Thoracic aorta (tissue), 2 donors: ENCODE measurements at places on chromosomes 2 and 18. TPM values are rescaled to one million over a fixed set of nuclear protein-coding genes. Genes with fewer than 3 reads are reported as not detected.

DNA sequence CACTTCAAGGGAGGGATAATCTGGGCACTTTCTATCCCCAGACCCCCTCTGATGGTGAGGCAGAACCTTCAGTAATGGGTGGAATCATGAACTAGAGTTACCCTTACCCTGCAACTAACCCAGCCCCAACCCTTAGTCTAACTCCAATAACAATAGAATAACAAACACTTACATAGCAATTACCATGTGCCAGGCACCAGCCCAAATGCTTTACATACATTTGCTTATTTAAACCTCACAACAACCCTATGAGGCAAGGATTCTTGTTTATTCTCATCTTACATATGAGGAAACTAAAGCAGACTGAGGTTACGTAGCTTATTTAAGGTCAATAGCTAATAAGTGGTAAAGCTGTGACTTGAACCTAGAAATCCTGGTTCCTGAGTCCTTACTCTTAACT is 132.8 kb downstream of the CYP26B1 start:
- DNase-seq: no peak
- no peak overlapping the region for H3K27ac ChIP-seq
- no peaks in the 10 kb centered on the region for H3K27me3 ChIP-seq
- no peaks in the 10 kb centered on the region for H3K4me1 ChIP-seq

DNA sequence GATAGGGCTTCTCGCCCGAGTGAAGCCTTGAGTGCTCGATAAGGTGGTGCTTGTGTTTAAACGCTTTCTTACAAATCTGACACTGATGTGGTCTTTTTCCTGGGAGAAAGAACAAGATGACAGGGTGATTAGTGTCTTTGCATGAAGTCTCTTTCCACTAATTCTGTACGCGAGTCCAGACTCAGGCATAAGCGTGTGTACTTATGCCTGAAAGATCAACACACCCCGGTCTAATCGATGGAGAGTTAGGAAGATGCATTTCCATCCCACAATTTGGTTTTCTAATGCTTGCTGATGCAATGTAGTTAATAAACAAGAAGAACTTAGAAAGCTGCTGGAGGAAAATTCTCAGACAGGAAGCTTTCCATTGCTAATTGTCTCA is 130.0 kb downstream of the ZEB2 start:
- no peak overlapping the region for H3K4me3 ChIP-seq
- peaks cover 4% of the 10 kb centered on the region for H3K4me1 ChIP-seq
- H3K27me3 ChIP-seq: no peaks in the 10 kb centered on the region
- DNase-seq: no peak
- peaks cover 8% of the 10 kb centered on the region for H3K36me3 ChIP-seq
- H3K27ac ChIP-seq: peak overlapping the region; percentile 48

Gene CRIM1
- 465 TPM for total RNA-seq

DNA sequence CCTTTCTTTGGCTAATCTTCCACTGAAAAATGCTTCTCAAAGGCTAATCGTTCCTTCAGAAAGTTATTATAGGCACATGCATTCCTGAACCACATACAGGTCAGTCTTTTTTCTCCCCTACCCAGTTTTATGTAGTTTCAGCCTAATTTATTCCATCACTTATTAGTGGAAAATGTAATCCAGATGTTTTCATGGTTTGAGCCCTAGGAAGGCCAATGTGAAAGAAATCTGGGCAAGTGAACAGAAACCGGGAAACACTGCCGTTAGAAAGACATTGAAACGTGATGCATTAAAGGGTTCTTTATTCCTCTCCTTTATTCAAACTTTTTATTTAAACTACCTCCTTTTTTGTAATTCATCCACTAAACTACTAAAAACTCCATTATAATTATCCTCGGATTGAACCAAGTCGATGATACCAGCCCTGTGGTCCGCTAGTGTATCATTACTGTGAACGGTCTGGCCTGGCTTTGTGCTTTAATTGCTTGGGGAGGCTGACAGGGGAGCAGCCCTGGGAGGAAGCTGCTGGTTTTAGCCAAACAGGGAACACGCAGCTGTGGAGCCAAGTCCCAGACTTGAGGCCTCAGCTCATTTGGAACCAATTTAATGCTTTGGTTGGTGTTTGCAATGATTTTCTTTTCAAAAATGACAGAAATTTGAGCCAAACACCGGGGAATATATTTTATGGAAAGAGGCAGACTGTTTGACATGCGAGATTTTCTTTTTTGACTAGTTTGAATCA is 149.2 kb downstream of the ARHGAP28 start:
- H3K4me1 ChIP-seq: no peaks in the 10 kb centered on the region
- H3K36me3 ChIP-seq: no peaks in the 10 kb centered on the region
- H3K27ac ChIP-seq: no peak overlapping the region
- no peaks in the 10 kb centered on the region for H3K27me3 ChIP-seq
- no peak for DNase-seq

Gene DDX18
- 67.9 TPM for total RNA-seq

DNA sequence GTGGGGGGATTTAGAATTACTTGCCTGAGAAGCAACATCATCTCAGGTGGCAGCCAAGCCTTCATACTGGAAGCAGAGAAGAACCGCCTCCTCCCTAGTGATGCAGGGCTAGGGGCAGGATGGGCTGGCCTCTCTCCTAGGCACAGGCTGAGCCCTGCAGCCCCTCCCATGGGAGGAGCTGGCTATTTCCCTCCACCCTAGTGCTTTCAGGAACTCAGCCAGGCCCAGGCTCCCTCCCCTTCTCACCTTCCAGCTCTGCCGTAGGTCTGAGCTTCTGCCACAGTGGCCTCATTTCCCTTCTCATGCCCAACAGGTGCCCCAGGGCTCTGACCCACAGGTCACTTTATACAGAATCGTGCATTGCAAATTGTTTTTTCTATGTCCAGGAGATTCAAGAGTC is 31.0 kb downstream of the CENPA start:
- no peak overlapping the region for H3K27ac ChIP-seq
- DNase-seq: no peak
- H3K27me3 ChIP-seq: no peaks in the 10 kb centered on the region
- no peak overlapping the region for H3K4me3 ChIP-seq
- H3K36me3 ChIP-seq: no peaks in the 10 kb centered on the region

GRCh38 chr2:237879991-237880560 is 20.7 kb downstream of the RAMP1 start:
- no peaks in the 10 kb centered on the region for H3K27me3 ChIP-seq
- H3K4me3 ChIP-seq: no peak overlapping the region
- peaks cover 22% of the 10 kb centered on the region for H3K36me3 ChIP-seq
- peak overlapping the region; percentile 46 for H3K27ac ChIP-seq
- no peak for DNase-seq

Gene NAT8
- not detected for total RNA-seq

GRCh38 chr2:8138923-8139667 is 542.8 kb upstream of the ID2 start:
- H3K27me3 ChIP-seq: no peaks in the 10 kb centered on the region
- H3K36me3 ChIP-seq: no peaks in the 10 kb centered on the region
- H3K4me1 ChIP-seq: peaks cover 17% of the 10 kb centered on the region
- no peak for DNase-seq

GRCh38 chr18:77422974-77423867 is 173.6 kb downstream of the GALR1 start:
- no peak overlapping the region for H3K4me3 ChIP-seq
- H3K4me1 ChIP-seq: no peaks in the 10 kb centered on the region
- no peak for DNase-seq
- H3K27ac ChIP-seq: no peak overlapping the region
- H3K36me3 ChIP-seq: no peaks in the 10 kb centered on the region

Gene FZD7
- 14.0 TPM for total RNA-seq

Gene PRSS56
- total RNA-seq: not detected

Gene GALR1
- under 0.01 TPM for total RNA-seq

DNA sequence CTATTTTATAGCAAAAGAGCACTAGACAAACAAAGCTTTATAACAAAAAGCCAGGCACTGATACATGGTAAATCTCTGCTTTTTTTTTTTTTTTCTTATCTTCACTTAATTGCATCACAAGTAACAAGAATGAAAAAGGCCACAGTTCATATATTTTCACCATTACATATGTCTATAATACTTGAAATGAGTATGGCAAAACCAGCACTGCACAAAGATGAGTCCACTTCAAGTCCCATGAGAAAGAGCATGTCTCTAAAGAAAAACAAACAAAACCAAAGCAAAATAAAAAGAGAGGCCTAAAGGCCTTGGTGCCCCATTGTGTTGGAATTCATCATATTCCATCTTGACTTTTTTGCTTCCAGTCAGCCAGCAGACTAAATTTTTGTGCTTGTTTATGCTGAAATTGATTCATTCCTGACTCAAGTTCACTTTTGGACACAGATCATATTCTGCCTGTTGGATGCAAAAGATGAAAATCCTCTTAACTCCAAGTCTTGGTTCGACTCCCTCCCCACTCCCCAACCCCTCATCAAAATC is 264.9 kb upstream of the CCDC68 start:
- H3K27ac ChIP-seq: no peak overlapping the region
- H3K27me3 ChIP-seq: no peaks in the 10 kb centered on the region

DNA sequence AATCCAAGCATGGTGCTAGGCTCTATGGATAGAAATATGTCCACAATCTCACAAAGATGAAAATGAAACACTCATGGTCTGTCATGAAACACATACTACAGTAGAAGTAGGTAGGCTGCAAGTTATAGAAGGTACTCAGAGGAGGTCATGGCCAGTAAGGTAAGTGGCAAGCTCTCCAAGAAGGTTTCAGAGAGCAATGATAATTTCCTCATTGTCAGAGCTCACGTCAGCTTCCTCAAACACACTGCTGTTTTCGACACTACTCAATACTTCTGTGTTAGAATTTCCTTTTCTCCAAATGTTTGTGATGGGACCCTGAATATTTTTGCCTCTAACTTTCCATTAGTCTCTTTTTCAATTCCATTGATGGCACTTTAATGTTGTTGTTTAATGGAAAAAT is 25.5 kb downstream of the CCDC141 start:
- H3K4me1 ChIP-seq: no peaks in the 10 kb centered on the region
- H3K27ac ChIP-seq: no peak overlapping the region
- H3K4me3 ChIP-seq: no peak overlapping the region
- H3K36me3 ChIP-seq: no peaks in the 10 kb centered on the region

- no peak overlapping the region for H3K27ac ChIP-seq
- no peaks in the 10 kb centered on the region for H3K4me1 ChIP-seq
- no peaks in the 10 kb centered on the region for H3K27me3 ChIP-seq
- no peak overlapping the region for H3K4me3 ChIP-seq
- DNase-seq: no peak
These were observed 31.1 kb upstream of the STK39 start for GRCh38 chr2:168278424-168278888.

Gene ABCG5
- total RNA-seq: not detected

Gene MC4R
- not detected for total RNA-seq

DNA sequence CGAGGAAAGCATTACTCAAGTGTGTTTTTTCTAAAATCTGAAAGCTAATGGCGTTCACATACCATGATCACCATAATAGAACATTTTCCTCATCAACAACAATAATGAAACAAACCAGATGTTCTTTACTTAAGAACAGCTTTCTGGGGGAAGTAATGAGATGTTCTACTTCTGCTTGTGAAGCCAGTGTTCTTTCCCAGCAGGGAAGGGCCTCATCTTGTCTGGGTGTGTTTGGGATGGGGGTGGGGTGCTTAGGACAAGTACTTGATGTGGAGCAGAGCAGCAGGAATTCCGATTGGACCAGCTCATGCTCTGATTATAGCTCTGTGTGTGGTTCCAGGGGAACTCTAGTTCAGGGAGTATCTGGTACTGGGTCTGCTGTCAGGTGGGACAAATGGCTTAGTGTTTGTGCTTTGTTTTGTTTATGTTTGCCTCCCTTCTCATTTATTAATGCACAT is 163.0 kb upstream of the NOSTRIN start:
- peaks cover 27% of the 10 kb centered on the region for H3K4me1 ChIP-seq
- no peaks in the 10 kb centered on the region for H3K36me3 ChIP-seq
- H3K4me3 ChIP-seq: no peak overlapping the region
- no peak for DNase-seq

DNA sequence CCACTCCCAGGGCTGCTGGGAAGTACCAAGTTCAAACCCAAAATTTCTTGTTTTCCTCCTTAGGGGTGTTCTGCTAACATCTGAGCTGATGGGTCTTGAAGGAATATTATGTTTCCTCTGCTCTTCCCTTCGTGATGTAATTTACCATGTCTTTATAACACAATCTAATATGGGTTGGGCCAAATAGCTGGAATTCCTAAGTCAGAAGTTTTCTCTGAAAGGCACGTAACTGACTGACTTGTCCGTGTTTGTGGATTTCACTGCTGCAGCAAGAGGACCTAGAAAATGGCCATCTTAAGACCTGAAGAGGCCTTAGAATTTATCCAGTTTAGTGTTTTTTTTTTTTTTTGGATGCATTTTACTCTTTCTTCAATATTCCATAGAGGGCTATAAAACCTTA is 256.7 kb downstream of the DCDC2C start:
- no peaks in the 10 kb centered on the region for H3K4me1 ChIP-seq
- DNase-seq: no peak
- no peaks in the 10 kb centered on the region for H3K27me3 ChIP-seq
- H3K27ac ChIP-seq: no peak overlapping the region
- no peaks in the 10 kb centered on the region for H3K36me3 ChIP-seq
- H3K4me3 ChIP-seq: no peak overlapping the region

Gene KLHL41
- total RNA-seq: 1.2 TPM

DNA sequence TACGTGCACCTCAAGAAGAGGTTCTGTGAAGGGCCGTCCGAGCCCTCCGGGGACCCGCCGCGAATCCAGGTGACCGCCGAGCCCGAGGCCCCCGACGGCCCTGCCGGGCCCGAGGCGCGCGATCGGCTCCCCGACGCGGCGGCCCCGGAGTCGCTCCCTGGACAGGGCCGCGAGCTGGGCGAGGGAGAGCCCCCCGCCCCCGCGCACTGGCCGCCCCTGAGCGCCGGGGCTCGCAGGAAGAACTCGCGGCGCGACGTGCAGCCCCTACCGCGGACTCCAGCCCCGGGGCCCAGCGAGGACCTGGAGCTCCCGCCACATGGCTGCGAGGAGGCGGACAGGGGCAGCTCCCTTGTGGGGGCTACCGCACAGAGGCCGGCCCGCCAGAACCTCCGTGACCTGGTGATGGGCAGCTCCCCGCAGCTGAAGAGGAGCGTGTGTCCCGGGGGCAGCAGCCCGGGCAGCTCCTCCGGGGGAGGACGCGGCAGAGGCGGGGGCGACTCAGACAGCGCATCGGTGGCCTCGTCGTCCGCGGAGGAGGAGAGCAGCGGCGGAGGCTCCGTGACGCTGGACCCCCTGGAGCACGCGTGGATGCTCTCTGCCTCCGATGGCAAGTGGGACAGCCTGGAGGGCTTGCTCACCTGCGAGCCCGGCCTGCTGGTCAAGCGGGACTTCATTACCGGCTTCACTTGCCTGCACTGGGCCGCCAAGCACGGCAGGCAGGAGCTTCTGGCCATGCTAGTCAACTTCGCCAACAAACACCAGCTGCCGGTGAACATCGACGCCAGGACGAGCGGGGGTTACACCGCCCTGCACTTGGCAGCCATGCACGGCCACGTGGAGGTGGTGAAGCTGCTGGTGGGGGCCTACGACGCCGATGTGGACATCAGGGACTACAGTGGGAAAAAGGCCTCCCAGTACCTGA is 812 bp downstream of the SOWAHC start:
- H3K36me3 ChIP-seq: no peaks in the 10 kb centered on the region
- H3K27me3 ChIP-seq: no peaks in the 10 kb centered on the region

- H3K4me3 ChIP-seq: no peak overlapping the region
- DNase-seq: no peak
- H3K36me3 ChIP-seq: no peaks in the 10 kb centered on the region
- H3K27ac ChIP-seq: no peak overlapping the region
These were observed 37.6 kb upstream of the IL1RL1 start for GRCh38 chr2:102273619-102274211.

Gene CREG2
- total RNA-seq: not detected
